ENCODE measurements at places on chromosomes 3 and 15.

DNA sequence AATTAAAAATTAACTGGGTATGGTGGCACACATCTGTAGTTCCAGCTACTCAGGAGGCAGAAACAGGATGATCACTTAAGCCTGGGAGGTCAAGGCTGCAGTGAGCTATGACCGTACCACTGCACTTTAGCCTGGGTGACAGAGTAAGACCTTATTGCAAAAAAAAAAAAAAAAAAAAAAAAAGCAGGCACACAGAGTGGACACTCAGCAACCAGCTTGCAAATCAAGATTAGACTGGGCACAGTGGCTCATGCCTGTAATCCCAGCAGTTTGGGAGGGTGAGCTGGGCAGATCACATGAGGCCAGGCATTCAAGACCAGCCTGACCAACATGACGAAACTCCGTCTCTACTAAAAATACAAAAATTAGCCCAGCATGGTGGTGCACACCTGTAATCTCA, 5.4 kb downstream of the CLN6 start:
- no peak for DNase-seq

- DNase-seq = no peak
Observed at GRCh38 chr3:133457465-133458067, 57.7 kb downstream of the BFSP2 start.

DNA sequence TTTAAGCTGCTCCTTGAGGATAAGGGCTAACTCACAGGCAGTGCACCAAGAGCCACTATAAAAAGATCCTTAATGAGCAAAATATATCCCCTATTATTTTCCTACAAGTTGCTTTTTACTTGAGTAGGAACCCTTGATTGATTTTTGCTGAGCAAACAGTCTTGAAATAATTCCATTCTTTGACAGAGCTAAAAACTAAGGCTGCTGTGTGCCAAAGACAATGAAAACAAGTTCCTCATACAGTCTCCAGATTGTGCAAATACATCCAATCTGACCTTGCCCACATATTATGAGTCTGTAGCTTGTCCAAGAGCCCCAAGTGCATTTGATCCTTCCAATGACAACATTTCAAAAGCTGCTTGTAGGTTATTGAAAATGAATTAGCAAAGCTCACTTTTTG, 15.0 kb downstream of the PRKAR2A start:
- no peak for DNase-seq

DNA sequence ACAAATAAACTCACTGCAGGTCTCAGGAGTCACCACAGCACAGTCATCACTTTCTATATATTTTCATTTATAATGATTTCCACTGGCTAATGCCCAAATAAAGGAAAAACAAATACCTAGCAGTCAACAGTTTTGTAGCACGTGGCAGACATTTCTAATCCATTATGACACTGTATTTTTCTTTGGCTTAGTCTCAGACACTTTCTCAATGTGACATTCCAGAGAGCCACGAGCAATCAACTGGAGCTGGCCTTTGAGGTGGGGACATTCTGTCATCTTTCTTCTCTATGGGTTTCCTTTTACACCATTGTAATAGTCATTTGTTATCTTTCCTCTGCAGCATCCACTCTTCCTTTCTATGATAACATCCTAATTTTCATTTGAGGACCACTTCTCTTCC, 119.7 kb downstream of the WNT5A start:
- DNase-seq = no peak

DNA sequence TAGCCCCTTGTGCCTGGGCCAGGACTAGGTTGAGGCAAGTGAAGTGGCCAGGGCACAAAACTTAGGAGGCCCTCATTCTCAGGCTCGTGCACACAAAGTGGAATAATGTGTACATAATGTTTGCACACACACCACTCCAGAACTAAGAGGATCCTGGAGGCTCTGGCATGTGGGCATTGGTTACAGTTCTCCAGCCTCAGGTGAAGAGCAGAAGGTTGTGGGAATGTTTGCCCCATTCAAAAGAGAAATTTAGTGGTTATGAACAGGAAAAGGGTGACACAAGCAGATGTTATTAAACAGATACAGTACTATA, 31.3 kb downstream of the ASB7 start:
- no peak for DNase-seq

- no peak for DNase-seq
Observed at GRCh38 chr3:37913522-37913921, 51.8 kb downstream of the CTDSPL start.

GRCh38 chr3:195446359-195446758, 3.5 kb upstream of the ACAP2 start:
- DNase-seq = no peak

DNA sequence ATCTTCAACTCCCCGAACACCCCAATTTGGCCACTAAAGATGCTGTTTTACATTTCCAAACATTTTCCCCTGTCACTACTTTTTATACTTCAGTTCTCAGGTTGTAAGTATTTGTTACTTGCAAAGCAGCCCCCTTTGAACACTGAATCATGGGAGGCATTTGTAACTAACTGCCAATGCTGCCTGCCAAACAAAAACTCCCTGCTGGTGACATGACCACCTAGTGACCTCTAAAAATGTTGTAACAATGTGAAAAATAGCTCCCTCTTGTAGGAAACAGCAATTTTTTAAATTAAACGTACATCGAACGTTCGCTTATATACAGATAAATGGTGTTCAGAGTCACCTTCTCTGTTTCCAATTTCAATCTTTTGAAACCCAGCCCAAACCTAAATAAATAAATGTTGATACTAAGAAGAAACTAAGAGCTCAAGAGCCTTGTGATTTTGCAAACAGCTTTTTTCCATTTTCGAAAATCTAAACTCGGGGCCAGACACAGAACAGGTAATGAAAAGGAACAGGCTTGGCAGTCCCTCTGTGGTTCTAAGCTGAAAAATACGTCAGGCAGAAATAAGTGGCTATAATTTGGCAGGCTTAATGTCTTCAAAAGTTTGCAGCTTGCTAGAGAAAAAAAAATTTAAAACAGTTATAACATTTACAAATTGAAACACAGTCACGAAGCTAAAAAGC, 268.6 kb upstream of the WNT5A start:
- DNase-seq = no peak

DNA sequence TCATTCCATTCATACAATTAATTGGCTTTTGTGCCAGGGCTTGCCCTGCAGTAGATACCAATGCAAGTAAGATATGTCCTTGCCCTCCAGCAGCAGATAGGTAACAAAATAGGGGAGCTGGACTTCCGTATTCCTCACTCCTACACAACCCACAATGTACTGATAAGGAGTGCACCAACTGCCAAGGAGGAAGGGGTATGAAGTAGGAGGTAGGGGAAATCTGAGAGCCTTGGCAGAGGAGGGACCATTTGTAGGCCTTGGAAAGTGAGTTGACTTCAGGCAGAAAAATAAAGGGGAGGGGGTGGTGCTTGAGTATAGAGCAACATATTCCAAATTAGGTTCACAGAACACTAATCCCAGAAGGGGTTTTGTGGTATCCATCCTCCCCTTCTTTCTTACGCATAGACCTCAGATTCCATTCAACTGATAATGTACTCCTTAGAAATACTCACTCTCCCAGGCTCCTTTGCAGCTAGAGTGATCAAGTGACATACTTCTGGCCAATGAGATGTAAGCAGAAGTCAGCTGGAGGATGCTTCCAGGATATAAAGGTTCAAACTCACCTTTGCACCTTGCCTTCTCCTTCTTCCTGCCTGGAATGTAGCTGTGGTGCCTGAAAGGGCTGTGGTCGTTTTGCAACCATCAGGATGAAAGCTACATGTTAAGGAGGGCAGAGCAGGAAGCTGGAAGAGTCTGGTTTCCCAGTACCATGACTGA, 127.1 kb upstream of the SMAD3 start:
- DNase-seq = no peak

DNA sequence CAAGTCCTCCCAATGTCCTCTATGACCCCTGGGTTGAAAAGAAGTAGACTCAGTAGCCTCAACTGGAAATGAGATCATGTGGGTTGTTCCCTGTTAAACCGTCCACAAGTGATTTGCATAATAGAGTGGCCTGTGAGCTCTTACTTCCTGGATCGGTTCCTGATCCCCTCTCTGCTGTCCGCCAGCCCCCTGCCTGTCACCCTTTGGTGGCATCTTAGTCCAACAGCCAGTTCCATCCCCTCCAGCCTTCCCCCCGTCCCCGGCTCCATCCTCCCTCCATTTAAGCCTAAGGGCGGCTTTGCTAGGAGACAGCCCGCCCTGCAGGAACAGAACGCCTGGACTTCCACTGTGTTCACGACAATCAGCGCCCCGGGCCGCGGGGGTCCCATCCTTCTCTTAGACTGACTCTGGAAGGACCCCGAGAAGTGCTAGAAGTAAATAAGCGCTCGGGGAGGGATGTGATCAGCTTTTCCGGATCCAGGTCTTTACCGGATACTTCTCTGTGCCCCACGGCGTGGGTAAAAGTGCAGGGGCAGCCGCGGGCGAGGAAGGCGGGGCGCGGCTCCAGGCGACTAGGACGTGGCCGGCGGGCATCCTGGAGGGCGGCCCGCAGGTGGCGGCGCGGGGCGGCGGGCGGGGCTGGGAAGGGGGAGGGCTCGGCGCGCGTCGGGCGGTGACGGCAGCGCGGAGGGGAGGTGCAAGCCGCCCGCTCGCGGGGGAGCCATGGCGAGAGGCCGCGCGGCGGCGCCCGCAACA, 51.2 kb upstream of the ULK4 start:
- DNase-seq = peak; percentile 72

DNA sequence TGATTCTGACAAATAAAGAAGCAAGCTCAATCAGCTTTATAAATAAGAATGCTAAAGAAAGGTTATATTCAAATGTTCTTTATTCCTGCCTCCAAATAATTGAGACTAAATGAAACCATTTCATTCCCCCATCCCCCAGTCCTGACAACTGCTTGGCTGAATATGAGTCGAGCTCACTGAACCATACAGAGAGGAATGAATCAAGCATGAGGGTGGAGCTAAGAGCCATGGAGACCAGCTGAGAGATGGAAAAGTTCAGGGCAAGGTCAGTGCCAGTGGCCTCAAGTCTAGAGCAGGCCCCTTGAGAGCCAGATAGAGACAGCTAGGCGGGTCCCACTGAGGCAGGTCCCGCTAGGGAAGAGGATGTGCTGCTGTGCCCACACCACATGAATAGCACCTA, 188.7 kb upstream of the EIF1B start:
- DNase-seq = no peak

GRCh38 chr3:183911763-183912506, 27.3 kb upstream of the PARL start:
- no peak for DNase-seq

DNA sequence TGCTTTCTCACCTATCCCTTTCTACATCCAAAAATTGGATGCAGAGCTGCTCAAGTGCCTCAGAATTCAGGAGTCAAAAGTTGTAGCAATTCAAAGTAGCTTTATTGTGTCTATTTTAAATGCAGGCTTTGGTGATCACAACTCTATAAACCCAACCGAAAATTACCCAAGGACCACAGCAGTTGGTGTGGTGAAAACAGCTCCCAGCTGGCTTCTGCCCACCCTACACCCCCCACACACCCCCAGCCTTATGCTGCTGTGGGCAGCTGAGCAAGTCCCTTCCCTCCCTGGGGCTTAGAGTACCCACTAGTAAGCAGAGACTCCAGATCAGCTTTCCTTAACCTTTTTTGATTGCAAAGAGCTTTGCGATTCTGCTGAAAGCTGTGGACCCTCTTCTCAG, 5.8 kb upstream of the HES1 start:
- DNase-seq = no peak

- no peak for DNase-seq
Observed at GRCh38 chr15:78272316-78272715, 8.0 kb downstream of the DNAJA4 start.

DNA sequence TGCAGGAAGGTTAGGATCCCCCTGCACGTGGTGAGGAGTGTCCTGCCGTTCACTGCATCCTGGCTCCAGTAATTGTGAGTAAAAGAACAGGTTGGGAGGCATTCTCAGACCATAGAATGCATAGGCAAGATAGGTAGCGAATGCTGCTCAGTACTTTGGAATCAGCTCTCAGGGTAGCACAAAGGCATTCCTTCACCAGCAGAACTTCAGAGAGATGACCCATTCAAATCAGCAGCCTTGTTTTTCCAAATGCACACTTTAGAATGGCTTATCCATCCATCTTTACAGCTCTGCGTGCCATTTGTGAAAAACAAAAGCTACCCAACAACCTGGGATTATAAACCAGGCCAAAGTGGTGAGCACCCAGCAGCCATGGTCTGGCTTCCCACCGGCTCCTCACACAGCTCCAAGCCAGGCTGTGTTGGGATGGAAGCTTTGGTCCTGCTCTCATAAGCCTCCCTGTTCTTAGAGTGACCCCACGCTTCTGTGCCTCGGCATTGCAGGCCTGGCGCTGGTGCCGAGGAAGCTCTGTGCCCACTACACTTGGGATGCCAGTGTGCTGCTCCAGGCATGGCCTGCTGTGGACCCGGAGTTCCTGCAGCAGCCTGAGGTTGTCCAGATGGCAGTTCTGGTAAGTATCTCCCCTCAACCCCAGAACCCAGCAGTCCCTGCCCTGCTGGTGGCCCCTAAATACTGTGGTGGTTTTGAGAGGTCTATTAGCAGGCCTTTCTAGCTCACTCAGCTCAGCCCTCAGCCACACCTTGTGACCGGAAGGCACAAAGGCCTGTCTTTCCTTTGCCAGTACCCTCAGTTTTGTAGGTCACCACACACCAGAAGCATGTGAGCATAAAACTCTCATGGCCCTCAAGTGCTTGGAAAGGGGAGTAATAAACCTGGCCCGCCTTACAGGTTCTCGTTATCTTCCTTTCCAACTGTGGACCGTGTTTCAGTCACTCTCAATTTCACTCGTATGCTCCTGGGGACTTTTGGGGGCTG, 52.9 kb upstream of the LIMD1 start:
- DNase-seq = no peak

DNA sequence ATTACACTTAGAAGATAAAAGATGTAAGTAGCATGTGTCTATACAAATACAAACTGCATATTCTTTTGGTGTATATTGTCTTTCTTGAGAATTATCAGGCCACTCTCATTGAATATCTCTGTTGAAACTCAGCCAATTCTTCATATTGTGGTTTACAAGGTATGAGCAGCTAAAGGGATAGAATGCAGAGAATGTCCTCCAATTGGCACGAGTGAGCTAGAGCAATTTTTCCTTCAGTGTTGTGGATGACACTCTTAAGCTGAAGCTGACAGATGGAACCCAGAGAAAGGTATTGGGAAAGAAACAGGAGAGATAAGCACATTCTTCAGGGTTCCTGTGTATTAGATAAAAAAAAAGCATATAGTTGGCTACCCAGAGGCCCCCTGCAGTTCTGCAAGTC, 453.1 kb downstream of the EPHA3 start:
- no peak for DNase-seq

- peak; percentile 33 for DNase-seq
Observed at GRCh38 chr3:195609229-195609628, 25.5 kb upstream of the APOD start.

GRCh38 chr3:105829229-105829628, 39.6 kb downstream of the CBLB start:
- peak; percentile 27 for DNase-seq

DNA sequence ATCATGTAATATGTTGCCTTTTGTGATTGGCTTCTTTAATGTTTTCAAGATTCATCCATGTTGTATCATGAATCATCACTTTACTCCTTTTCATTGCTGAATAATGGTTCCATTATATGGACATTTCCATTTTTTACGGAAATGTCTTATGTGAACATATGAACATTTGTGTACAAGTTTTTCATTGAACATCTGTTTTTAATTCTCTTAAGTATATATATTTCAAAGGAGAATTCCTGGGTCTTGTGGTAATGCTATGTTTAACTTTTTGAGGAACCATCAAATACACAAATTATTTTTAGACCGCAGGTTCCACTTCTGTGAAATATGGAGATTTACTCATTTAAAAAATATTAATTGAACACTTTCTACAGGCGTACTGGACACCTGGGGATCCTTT, 85.7 kb downstream of the ARIH1 start:
- DNase-seq = no peak

Data from activated naive CD4-positive, alpha-beta T cell treated with Interleukin-2 at 50 U/mL for 16 hours (primary cell).